ENCODE measurements at places on chromosomes 6 and 20.

GRCh38 chr20:48470141-48470540 lies 357.7 kb downstream of the PREX1 start:
- no peak for DNase-seq

DNA sequence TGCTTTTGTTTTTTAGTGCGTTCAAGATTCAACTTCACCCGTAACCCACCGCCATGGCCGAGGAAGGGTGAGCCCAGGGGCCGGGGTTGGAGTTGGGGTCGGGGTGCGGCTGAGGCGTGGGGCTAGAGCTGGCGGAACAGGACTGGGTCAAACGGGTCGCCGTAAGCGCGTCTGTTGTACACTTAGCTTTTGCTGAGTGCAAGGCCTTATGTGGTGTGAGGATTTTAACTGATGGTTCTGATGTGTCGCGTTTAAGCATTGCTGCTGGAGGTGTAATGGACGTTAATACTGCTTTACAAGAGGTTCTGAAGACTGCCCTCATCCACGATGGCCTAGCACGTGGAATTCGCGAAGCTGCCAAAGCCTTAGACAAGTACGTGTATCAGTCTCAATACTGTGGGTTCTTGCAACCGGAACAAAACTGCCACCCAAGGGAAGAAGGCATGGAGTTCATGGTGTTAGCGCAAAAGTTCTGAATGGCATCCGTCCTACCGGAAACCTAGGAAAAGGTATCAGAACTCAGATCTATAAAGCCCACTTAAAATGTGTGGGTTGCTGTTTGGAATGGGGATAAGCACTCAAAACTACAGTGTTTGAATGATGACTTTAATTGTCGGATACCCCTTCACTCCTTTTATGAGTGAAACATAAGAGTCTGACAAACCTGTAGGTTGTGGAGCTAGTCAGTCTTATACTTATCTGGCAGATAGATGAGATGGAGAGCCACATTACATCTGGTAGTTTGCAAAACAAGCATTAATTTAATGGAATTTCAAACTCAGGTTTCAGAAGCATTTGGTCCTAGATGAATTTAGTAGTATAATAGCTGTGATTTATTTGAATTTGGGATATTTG lies 574 bp downstream of the RPS12 start:
- peak; percentile 9 for DNase-seq

DNA sequence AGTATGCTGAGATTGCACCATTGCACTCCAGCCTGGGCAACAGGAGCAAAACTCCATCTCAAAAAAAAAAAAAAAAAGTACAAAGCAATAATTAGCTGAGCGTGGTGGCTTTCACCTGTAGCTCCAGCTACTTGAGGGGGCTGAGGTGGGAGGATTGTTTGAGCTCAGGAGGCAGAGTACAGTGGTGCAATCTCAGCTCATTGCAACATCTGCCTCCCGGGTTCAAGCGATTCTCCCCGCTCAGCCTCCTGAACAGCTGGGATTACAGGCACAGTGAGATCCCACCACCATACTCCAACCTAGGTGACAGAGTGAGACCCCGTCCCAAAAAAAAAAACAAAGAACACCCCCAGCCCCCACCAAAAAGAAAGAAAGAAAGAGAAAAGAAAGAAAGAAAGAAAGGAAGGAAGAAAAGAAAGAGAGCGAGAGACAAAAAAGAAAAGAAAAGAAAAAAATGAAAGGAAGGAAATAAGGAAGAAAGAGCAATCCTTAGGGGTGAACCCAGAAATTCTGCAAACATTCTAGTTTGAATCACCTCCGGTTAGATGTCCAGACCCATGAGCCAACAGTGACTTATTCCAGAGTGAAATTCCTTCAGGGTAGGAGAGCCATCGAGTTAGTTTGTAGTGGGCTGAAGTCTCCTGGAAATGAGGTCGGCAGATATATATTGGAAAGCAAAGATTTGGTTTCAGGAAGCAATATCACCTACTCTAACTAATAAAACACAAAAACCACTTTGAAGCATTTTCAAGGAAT lies 3.2 kb upstream of the RIPOR3 start:
- no peak for DNase-seq

- no peak for DNase-seq
Observed at GRCh38 chr6:39301606-39302005, 12.6 kb downstream of the KCNK17 start.

DNA sequence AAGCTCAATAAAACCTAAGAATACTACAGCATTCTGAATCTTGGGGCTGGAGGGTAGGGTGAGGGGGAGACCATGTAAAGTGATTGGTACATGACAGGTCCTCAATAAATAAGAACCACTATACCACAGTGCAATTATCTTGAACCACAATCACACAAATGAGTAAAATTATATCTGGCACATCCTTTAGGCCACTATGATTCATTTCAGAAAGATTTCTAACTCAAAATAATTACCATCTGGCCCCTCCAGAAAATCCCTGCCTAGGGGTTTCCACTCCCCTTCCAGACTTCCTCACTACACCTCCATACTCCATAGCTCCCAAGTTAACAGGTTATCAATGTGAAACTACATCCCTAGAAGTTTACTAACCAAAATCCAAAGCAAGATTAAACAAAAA lies 19.7 kb downstream of the AKIRIN2 start:
- DNase-seq: peak; percentile 14

DNA sequence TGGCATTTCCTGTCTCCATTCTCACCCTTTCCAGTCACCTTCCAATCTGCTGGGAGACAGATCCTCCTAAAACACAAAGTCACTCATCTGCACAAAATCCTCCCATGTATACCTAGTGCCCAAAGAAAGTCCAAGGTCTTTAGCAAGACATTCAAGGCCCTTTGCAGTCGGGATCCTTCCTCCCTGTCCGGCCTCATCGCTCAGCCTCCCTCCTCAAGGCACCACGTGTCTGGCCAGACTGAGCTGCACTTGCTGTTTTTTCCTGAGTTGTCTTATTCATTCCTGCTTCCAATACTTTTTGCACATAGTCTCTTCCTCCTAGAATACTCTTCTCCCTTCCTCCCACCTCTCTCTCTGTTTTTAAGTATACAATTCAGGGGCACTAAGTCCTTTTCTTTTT lies 1.4 kb downstream of the TRIM15 start:
- no peak for DNase-seq

GRCh38 chr20:3209257-3209945 lies at the start of gene ITPA:
Gene ITPA, plus strand, starts transcription at chr20:3209498. Its CDS starts 54 bp downstream, at chr20:3209552.
- no peak for DNase-seq

DNA sequence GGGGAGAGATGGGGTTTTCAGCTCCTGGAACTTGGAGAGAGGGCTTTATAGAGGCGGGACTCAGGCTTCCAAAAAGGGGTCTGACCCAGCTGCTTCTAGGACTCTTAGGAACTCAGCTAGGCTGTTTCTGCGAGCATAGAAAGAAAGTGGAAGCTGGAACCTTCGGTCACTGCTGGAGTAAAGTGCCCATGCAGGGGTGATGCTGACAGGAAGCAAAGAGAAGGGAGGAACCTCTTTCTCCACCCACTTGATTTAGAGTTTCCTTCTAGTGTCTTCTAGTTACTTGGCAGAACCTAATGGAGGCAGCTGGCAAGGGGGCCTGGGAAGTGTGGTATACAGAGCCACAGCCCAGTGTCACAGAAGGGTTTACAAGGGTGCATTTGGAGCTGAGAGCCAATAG lies 283.6 kb downstream of the QKI start:
- DNase-seq: no peak

- no peak for DNase-seq
Observed at GRCh38 chr20:14672066-14672465, 334.7 kb upstream of the FLRT3 start.

- DNase-seq: no peak
Observed at GRCh38 chr6:148928811-148929210, 182.0 kb downstream of the UST start.

DNA sequence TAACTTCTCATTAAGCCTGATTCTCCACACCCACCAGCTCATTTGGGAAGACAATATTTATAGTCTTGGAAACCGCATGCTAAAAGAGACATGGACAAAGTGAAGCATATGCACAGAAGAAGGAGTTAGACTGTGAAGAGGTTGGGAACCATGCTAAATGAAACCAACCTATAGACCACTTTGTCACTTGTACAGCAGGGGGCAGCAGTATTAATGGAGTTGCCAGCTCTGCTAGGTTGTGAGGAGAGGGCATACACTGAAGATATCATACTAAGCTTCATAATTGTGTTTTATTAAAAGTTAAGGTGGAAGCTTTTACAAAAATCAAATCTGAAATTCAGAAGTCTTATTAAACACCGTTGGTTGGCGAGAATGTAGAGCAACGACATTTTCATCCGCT lies 38.3 kb upstream of the HMGCLL1 start:
- DNase-seq: peak; percentile 52

Data from A172 (cell line).